ENCODE measurements at places on chromosomes 6 and 20. TPM values are rescaled to one million over a fixed set of nuclear protein-coding genes. Genes with fewer than 3 reads are reported as not detected.

GHRH gene
- polyA plus RNA-seq, result not detected

INSM1 gene
- not detected for polyA plus RNA-seq

PHACTR2 gene
- 18.8 TPM for polyA plus RNA-seq

C6orf15 gene
- not detected for polyA plus RNA-seq

TAAR6 gene
- polyA plus RNA-seq, result not detected

BPIFB1 gene
- not detected for polyA plus RNA-seq

PSMA7 gene
- polyA plus RNA-seq, result 406 TPM

TTK gene
- polyA plus RNA-seq, result 0.51 TPM

Measured in naive thymus-derived CD4-positive, alpha-beta T cell (primary cell).